ENCODE measurements at places on chromosomes 4 and X. TPM values are rescaled to one million over a fixed set of nuclear protein-coding genes. Genes with fewer than 3 reads are reported as not detected.

The HDX gene
- 2.8 TPM for polyA plus RNA-seq

The XAGE2 gene
- not detected for polyA plus RNA-seq

The RELL1 gene
- 23.0 TPM for polyA plus RNA-seq

DNA sequence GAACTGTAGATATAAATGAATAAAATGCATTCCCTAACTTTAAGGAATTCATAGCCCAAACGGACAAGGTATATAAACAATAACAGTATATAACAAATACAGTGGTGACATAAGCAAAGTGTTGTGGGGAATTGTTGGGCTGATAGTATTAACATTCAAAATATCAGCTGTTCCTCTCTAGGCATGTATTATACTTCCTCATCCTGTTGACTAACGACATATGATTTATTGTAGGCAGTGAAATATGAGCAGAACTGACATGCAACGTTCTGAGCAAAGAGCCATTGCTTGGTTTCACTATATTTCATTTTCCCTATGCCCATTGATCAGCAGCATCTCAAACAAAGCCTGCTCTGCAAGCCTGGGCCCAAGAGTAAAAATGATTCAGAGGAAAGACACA is 143.9 kb downstream of the PTCHD1 start:
- no peak for DNase-seq

DNA sequence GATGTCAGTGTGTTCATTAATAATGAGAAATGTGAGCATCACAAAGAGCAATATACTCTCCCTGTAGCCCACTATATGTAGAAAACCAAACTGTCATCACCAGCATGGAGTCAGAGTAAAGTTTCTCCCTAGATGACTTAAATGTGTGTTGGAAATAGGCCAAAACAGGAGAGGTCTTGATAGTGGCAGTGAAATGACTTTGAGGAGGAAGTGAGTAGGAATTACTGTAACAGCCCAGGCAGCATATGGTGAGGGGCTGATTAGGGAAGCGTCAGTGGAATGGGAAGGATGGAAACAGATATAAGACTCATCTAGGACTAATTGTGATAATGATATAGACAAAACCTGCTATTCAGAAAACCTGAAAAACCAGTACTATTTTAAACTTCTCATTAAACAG is 83.9 kb downstream of the ATXN3L start:
- DNase-seq, result peak; percentile 3

DNA sequence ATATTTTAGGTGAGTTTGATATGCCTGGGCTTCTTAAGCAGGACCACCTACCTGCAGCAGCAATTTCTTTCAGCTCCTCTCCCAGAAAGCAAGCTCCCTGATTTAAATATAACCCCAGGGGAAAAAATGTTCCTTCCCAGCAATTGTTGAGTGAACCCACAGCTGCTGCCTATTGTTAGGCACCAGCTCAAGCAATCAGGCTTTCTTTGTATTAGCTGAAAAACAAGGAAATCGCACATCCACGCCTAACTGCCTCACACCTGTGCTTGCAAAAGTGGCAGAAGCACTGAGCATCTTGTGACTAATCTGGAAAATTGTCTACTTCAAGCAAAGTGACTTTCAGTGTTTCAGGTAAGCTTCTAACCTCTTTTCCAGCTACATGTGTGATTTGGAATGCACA is 432.2 kb downstream of the SMARCA1 start:
- DNase-seq, result no peak
